ENCODE measurements at places on chromosomes 5 and 9. TPM values are rescaled to one million over a fixed set of nuclear protein-coding genes. Genes with fewer than 3 reads are reported as not detected.

DNA sequence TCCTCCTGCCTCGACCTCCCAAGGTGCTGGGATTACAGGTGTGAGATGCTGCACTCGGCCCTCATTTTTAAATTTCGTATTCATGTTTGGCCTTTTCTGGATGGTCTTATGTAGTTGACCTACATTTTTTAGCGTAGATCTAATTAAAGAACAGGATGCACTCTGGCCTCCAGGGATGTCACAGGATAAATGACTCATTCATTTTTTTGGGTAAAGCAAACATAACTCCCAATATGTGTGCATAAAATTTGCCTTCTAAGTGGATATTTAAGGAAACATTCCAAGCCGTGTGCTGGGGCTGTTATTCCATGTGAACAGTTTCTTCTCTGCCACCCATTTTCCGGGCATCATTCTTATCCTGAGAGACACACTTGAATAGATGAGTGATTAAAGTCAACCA lies 501.6 kb downstream of the IRX1 start:
- no peaks in the 10 kb centered on the region for H3K27me3 ChIP-seq
- no peak overlapping the region for H3K4me3 ChIP-seq
- no peak overlapping the region for H3K27ac ChIP-seq

- no peaks in the 10 kb centered on the region for H3K36me3 ChIP-seq
- no peak overlapping the region for H3K4me3 ChIP-seq
- no peaks in the 10 kb centered on the region for H3K4me1 ChIP-seq
These were observed 39.1 kb upstream of the SLC6A19 start for GRCh38 chr5:1162276-1162675.

DNA sequence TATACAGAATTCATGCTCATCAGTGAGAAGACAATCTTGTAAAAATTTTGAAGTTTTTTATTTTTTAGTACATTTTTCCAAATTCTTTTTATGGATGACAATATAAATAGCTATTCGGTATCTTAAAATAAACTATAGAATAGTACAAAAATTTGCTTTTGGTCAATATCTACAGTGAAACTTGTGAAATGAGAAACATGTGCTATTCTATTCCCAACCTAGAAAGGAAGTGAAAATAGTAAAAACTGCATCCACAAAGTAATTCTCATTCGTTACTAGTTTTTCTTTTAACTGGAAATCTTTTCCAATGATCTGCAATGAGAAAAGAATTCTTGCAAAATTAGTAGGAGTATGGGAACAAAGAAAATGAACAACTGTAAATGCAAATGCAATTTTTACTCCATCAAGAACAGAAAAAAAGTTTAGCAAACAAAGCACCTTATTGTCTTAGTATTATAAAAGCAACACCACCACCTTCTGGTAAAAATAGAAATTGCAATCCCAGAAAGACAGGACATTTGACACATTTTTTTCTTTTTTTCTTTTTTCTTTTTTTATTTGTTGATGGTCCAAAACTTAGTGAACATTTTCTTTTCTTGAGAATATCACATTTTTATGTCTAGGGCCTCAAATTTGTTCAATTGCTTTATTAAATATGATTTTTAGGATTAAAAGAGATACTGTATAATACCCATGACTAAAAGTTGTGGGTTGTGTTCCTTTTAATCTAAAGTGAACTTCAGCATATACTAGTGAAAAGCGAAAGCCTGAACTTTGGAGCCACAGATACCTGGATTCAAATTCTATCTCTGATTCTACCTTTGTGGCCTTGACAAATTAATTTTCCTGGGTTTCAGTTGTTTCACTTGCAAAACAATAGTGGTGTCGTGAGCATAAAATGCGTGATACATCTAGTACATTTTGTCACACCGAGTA lies 72.3 kb downstream of the SLCO4C1 start:
- H3K4me3 ChIP-seq: no peak overlapping the region
- no peaks in the 10 kb centered on the region for H3K36me3 ChIP-seq
- no peaks in the 10 kb centered on the region for H3K4me1 ChIP-seq
- H3K27ac ChIP-seq: no peak overlapping the region
- no peak for DNase-seq

- H3K27ac ChIP-seq: no peak overlapping the region
- no peaks in the 10 kb centered on the region for H3K36me3 ChIP-seq
These were observed 232.2 kb downstream of the NFIB start for GRCh38 chr9:14081745-14082144.

GRCh38 chr9:133969681-133970580 lies 22.2 kb downstream of the VAV2 start:
- H3K27me3 ChIP-seq: no peaks in the 10 kb centered on the region
- no peak for DNase-seq
- no peak overlapping the region for H3K27ac ChIP-seq
- H3K4me1 ChIP-seq: no peaks in the 10 kb centered on the region
- H3K36me3 ChIP-seq: no peaks in the 10 kb centered on the region

DNA sequence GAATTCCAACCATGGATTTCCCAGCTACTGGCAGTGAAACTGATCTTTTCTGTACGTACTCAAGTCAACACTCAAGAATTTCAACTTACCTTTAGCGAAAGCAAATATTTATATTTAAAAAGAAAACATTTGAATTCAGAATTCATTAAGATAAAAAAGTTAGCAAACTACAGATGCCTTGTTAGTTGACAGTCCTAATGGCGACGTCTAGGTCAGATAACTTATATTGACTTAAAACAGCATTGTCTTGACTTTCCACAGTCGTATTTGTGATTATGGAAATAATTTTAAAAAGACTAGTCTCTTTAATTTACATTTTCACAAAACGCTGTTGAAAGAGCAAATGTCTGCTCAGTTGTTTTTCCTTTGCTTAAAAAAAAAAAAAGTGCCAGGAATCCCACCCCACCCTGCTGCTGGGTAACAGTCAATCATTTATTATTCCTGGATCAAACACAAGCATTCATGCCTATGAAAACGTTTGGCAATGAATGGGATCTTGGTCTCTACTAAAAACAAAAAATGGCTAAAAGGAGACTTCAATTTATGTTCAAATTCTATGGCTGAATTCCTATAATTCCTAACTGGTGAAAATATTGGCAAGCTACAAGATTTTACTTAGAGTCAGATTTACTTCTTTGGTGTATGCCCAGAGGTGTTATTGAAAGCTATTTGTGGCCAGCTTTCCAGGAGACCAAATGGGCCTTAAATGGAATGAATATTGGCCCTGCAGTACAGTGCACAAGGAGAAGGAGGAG lies 22.0 kb downstream of the OR2S2 start:
- peaks cover 31% of the 10 kb centered on the region for H3K4me1 ChIP-seq
- H3K27ac ChIP-seq: peak overlapping the region; percentile 95
- no peaks in the 10 kb centered on the region for H3K36me3 ChIP-seq

DNA sequence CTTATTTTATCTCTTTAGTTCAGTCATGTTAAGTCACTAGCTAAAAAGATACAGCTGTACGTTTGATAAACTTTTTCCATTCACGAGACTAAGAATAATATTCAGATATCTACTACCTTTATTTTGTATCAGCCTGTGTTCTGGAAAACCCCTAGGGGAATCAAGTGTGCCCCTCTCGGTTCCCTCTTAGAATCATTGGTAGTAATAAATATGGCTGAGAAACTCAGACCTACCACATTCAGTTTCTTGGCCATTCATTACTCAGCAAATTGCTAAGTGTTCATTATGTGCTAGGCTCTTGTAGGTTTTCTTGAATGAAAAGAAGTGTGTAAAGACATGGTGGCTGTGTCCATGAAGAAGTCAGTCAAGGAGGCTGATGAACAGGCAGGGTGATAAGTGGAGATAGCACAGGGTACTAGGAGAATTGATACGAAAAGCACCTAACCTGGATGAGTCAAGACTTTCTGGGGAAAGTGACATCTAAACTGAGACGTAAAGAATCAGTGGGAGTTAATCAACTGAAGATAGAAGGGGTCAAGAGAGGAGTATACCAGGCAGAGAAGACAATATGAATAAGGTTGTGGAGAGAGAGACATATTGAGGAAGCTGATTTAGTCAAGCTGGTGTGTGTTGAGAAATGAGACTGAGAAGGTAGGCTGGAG lies 86.2 kb downstream of the CSNK1G3 start:
- H3K4me1 ChIP-seq: no peaks in the 10 kb centered on the region
- H3K27ac ChIP-seq: no peak overlapping the region
- H3K4me3 ChIP-seq: no peak overlapping the region
- DNase-seq: no peak
- peaks cover 3% of the 10 kb centered on the region for H3K36me3 ChIP-seq

DNA sequence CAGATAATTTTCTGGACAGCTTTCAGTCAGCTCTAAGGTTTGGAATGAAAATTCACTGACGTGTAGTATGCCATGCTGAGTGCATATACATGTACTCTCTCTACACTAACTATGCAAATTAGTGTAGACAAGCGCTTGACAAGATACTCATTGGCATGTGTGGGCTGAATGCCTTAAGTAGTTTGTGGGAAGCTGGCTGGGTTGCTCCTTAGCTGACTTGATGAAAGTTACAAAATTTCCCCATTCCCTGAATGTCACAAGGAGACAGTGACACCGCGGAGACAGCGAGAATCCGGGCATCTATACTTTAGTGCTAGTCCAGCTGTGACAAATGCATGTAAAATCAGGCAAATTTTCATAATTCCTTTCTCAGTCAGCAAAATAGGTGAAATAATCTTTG lies 51.6 kb upstream of the C5orf46 start:
- H3K4me3 ChIP-seq: no peak overlapping the region
- no peak overlapping the region for H3K27ac ChIP-seq
- H3K36me3 ChIP-seq: no peaks in the 10 kb centered on the region
- no peaks in the 10 kb centered on the region for H3K4me1 ChIP-seq
- DNase-seq: no peak

DNA sequence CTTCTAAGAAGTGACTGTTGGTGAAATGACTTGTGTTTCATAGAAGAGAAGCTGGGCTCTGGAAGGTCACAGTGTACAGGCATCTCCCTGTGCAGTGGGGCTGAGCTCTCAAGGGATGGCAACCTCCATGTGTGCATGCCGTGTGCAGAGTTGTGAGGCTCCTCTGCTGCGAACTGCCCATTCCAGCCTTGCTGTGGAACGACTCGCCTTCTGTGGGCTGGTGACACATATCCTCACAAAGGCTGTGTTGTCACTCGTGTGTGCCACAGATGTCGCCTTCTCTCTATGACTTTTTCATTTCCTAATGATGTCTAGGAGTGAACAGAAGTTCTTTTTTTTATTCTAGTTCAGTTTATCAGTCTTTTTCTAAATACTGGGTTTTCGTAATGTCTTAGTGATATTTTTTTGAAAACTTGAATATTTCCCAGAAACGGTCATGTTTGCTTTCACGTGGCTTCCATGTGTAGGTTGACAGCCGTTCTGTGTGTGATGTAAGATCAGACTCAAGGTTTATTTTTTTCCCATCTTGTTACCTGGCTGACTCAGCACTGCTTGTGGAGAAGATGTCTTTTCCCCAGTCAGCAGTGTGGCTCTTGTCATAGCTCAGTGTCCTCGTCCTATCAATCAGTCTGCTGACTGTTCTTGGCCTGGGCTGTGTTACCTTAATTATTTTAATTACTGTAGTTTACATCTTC lies 57.3 kb upstream of the CACNA1B start:
- H3K4me1 ChIP-seq: no peaks in the 10 kb centered on the region
- no peak overlapping the region for H3K4me3 ChIP-seq
- H3K27me3 ChIP-seq: no peaks in the 10 kb centered on the region
- H3K36me3 ChIP-seq: peaks cover 47% of the 10 kb centered on the region
- H3K27ac ChIP-seq: no peak overlapping the region

GRCh38 chr5:101942321-101942882 lies 353.7 kb downstream of the SLCO4C1 start:
- no peak overlapping the region for H3K27ac ChIP-seq
- no peak for DNase-seq
- H3K27me3 ChIP-seq: no peaks in the 10 kb centered on the region
- H3K36me3 ChIP-seq: no peaks in the 10 kb centered on the region
- no peaks in the 10 kb centered on the region for H3K4me1 ChIP-seq

DNA sequence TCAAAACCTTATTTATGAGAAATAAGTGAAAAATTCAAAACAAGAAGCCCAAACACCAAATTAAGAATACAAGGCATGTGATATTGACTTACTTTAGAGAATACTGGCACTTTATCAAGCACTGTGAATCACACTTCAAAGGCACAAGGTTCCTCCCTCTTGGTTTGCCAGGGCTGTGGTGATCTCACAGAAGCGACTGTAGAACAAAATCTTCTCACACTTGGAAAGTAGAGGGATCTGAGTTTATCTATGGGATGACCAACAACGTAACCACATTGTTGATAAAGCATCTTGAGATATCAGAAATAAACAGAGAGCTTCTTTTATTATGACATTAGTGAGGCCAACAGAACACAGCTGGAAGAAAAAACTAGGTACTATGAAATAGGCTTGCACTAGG lies 295.9 kb downstream of the NFIB start:
- H3K4me3 ChIP-seq: no peak overlapping the region
- H3K4me1 ChIP-seq: no peaks in the 10 kb centered on the region
- no peak for DNase-seq
- H3K27me3 ChIP-seq: no peaks in the 10 kb centered on the region

DNA sequence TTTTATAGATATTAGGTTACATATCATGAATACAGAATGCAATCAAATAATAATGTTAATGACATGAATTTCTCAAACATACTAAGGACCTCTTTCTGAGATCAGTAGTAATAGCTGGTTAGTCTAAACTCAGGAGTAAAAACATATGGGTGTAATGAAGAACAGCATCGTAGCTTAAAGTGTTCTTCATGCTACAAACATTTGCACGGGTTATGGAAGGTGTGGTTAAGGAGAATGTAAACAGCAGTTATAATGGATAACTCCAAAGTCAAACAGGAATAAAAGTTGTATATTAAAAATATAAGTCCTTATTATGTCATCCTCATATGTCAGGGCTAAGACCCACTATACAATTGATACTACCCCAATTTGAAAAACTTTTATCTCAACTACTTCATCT lies 112.5 kb downstream of the RICTOR start:
- no peak for DNase-seq
- no peaks in the 10 kb centered on the region for H3K27me3 ChIP-seq
- H3K4me3 ChIP-seq: no peak overlapping the region
- H3K4me1 ChIP-seq: no peaks in the 10 kb centered on the region
- H3K27ac ChIP-seq: no peak overlapping the region

DNA sequence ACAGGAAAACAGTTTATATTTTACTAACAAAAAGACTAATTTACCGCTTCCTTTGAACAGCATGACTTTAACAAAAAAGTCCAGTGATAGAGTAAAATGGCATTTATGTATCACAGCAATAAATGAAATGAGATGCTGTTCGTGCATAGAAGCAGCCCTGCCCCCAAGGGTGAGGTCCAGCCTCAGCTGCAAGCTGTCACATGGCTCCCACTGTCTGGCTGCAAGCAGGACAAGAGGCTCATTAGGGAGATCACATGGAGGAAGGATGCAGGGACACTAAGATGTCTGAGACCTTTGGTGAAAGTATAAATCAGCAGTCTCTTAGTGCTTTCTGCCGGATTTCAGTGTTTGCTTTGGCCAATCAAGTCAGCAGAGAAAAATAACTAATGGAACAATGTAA lies 23.0 kb downstream of the GDNF start:
- no peak for DNase-seq
- H3K4me3 ChIP-seq: no peak overlapping the region
- no peaks in the 10 kb centered on the region for H3K27me3 ChIP-seq

GRCh38 chr9:130794923-130795495 lies 40.0 kb upstream of the ABL1 start:
- H3K4me3 ChIP-seq: no peak overlapping the region
- no peaks in the 10 kb centered on the region for H3K27me3 ChIP-seq
- peak overlapping the region; percentile 38 for H3K27ac ChIP-seq
- DNase-seq: no peak
- H3K36me3 ChIP-seq: no peaks in the 10 kb centered on the region

The GRXCR2 gene
- total RNA-seq: not detected

The SELENOP gene
- total RNA-seq: 302 TPM

The GLT6D1 gene
- total RNA-seq: not detected

The SLC36A3 gene
- not detected for total RNA-seq

The PCDHGC3 gene
- 61.3 TPM for total RNA-seq

The PCDHB15 gene
- total RNA-seq: 6.1 TPM

The SPAAR gene
- total RNA-seq: 3.2 TPM

The ANKRD18A gene
- total RNA-seq: not detected
